ENCODE measurements at places on chromosomes 5 and 9. TPM values are rescaled to one million over a fixed set of nuclear protein-coding genes. Genes with fewer than 3 reads are reported as not detected.

RGS7BP gene
- total RNA-seq = not detected

FBXO38 gene
- 31.8 TPM for total RNA-seq

HBEGF gene
- 3.9 TPM for total RNA-seq

TAF11L5 gene
- not detected for total RNA-seq

SPZ1 gene
- not detected for total RNA-seq

QRFP gene
- not detected for total RNA-seq

ADAM19 gene
- 15.6 TPM for total RNA-seq

- no peak for DNase-seq
These were observed 7.1 kb upstream of the FAF2 start for GRCh38 chr5:176440927-176441706.

DNA sequence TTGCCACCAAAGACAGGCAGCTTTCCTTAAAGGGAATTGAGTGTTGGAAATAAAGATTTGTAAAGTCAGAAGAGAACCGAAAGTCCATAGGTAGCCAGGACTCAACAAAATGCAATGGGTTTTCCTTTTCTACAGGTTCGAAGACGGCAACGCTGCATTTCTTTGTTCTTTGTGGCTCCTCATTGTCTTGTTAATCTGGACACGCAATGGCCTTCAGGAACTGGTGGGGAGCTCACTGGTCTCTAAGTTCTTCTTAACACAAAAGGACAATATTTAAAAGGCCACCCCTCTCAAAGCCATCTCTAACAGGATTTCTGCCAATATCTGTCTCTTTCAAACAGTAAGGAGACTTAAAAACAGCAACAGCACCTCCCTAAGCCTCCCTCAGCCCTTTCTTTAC is 170.6 kb downstream of the RMI1 start:
- no peak for DNase-seq

DNA sequence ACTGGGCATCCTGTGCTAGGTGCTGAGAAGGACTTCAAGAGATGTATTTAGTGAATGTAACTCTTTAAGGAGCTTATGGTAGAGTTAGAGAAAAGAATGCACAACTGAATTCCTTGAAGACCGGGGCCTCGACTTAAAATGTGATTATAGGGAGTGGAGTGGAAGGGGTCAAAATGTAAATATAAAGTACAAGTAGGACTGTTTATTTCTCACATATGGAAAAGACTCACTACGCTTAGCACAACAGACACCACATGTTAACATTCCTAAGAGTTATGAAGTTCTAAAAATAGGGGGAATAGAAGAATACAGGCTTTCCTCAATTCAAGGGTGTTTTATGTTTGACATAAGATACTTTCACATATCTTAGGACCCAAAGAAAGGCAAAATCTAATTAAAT is 117.8 kb upstream of the OSMR start:
- DNase-seq = no peak

GRCh38 chr5:167489202-167489601 is 802.2 kb upstream of the WWC1 start:
- peak; percentile 23 for DNase-seq

DNA sequence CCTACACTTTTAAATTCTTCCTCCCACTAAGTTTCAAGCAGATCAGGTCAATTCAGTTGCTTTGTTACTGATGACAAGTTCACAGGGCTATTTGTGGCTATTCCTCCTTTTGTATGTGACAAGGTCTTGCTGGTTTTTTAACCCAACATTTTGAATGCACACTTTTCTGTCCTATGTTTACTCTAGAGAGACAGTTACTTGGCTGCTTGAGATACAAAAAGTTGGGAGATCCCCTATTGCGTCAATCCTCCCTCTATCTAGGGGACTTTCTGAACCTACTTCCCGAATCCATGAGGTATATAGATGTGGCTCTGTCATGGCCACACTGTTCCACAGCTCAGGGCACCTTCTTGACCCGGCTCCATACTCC is 386.7 kb downstream of the NTRK2 start:
- DNase-seq = no peak

GRCh38 chr5:159965031-159965837 is 43.7 kb upstream of the TTC1 start:
- DNase-seq = peak; percentile 36

GRCh38 chr5:100903039-100903887 is at the start of gene ST8SIA4:
ST8SIA4 (minus strand) TSS chr5:100903282; CDS start chr5:100902955, 327 bp downstream.
- peak; percentile 20 for DNase-seq
